ENCODE measurements at places on chromosomes 7 and 10.
A peak's percentile ranks its signal among the peaks of the same experiment; 100 is the strongest.

DNA sequence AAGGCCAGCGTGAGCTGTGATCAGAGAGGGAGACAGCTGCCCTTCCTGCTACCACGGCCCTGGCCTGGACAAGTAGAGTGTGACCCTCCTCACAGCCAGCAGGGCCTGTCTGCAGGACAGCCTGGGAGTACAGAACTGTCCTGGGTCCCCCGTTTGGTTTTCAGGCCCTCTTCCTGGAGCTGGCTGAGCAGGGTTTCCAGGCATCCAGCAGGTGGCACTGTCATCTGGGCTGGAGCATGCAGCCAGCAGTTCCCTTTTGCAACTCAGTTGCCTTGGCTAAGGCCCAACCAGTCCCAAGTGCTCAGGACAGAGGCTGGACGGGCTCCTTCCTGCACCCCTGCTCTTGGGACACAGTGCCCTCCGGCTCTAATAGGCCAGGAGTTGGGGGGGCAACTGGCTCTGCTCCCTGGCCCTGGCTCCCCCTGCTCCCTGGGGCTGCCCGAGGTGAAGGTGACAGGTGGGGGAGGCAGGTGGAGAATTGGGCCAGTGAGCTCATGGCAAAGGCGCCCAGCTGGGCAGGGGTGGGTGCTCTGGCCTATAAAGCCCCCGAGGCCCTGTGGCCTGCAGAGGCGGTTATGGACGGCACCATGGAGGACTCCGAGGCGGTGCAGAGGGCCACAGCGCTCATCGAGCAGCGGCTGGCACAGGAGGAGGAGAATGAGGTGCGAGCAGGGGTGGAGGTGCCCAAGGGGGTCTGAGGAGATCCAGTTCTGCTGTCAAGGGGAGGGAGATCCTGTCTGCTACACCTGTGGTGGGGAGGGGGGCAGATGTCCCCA lies at the start of gene ANKRD2:
TSS of gene ANKRD2 (plus strand) at position 566 of the 776 bp plus-strand sequence. CDS start at position 576, 10 bp downstream.
- H3K4me3 ChIP-seq: no peak within 1 kb of the TSS
- no peaks in the 10 kb centered on the region for H3K36me3 ChIP-seq
- H3K4me1 ChIP-seq: no peaks in the 10 kb centered on the region
- no peaks in the 10 kb centered on the region for H3K27me3 ChIP-seq
- H3K27ac ChIP-seq: no peak within 1 kb of the TSS

GRCh38 chr10:132326925-132327324 lies 5.1 kb upstream of the LRRC27 start:
- peak overlapping the region; percentile 44 for H3K27ac ChIP-seq
- peaks cover 49% of the 10 kb centered on the region for H3K4me1 ChIP-seq
- H3K4me3 ChIP-seq: no peak overlapping the region
- peaks cover under 1% of the 10 kb centered on the region for H3K27me3 ChIP-seq
- H3K36me3 ChIP-seq: peaks cover 41% of the 10 kb centered on the region
- peak; percentile 76 for DNase-seq

DNA sequence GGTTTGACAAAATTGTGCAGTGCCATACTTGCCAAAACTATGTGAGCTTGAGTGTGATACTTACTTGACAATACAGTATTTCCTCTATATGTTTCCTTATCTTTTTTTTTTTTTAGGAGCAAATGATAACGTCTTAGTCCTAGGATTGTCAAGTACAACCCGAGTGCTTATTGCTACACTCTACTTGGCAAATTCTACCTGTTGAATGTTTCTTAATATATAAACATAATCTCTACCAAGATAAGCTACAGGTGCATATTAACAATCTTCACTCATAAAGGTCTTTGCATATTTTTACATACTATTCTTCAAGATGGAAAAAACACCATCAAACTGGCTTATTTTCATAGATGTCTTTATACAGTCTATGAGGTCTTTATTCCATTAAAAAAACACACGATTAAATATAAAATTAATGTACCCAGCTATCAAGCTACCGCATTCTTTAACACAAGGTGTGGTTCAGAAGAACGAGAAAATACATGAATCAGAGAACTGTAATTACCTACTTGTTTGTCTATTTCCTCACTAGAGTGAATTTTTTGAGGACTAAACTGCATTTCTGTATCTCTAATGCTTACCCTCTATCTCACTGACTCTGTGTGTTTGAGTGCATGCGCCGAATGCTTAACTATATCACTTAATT lies 76.1 kb upstream of the PDSS1 start:
- peaks cover 7% of the 10 kb centered on the region for H3K4me1 ChIP-seq
- H3K27ac ChIP-seq: no peak overlapping the region
- H3K27me3 ChIP-seq: peaks cover 31% of the 10 kb centered on the region

GRCh38 chr7:33743594-33743993 lies 161.7 kb upstream of the BMPER start:
- no peak overlapping the region for H3K27ac ChIP-seq
- no peaks in the 10 kb centered on the region for H3K27me3 ChIP-seq
- no peaks in the 10 kb centered on the region for H3K36me3 ChIP-seq
- DNase-seq: no peak
- no peaks in the 10 kb centered on the region for H3K4me1 ChIP-seq
- no peak overlapping the region for H3K4me3 ChIP-seq

DNA sequence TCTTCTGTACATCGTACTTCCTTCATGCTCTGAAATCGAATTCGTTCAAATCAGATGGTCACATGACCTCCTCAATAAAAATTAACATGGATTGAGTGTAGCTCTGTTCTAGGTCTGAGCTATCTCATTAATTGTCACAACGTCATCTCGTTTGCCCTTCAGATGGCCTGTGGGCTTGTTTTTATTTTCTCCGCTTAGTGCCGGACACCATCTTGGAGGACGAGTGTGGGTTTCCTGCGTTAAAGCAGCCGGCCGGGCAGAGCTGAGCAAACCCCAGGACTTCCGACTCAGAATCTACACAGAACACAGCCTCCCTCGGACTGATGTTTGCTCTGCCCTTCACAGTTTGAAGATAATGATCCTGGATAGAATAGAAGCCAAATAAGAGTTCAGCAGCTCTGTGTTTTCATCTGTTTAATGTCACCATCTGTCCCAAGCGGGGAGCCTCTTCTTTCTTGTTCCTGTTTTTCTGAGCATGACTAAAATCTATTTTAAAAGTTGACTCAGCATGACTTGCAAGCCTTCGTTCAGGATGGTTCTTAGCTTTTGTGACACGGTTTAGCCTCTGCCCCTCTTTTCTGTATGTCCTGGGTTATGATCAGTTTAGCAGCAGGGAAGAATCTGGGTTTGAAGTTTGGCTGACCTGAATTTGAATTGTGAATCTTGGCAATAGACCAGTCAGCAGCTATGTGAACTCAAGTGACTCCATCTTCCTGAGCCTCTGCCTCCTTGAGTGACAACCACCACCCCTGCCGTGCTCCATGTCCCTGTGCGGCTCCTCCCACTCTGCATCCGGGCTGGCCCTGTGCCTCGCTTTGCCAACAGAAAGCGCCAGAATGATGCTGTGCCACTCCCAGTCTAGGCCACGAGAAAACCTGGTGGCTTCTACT lies 30.6 kb upstream of the GALNTL5 start:
- H3K27me3 ChIP-seq: peaks cover 23% of the 10 kb centered on the region
- no peaks in the 10 kb centered on the region for H3K36me3 ChIP-seq
- no peak overlapping the region for H3K4me3 ChIP-seq
- peak; percentile 56 for DNase-seq
- H3K27ac ChIP-seq: peak overlapping the region; percentile 76

- H3K27me3 ChIP-seq: no peaks in the 10 kb centered on the region
- H3K36me3 ChIP-seq: peaks cover 7% of the 10 kb centered on the region
- DNase-seq: no peak
Observed at GRCh38 chr7:111229916-111230315, 139.0 kb downstream of the LRRN3 start.

DNA sequence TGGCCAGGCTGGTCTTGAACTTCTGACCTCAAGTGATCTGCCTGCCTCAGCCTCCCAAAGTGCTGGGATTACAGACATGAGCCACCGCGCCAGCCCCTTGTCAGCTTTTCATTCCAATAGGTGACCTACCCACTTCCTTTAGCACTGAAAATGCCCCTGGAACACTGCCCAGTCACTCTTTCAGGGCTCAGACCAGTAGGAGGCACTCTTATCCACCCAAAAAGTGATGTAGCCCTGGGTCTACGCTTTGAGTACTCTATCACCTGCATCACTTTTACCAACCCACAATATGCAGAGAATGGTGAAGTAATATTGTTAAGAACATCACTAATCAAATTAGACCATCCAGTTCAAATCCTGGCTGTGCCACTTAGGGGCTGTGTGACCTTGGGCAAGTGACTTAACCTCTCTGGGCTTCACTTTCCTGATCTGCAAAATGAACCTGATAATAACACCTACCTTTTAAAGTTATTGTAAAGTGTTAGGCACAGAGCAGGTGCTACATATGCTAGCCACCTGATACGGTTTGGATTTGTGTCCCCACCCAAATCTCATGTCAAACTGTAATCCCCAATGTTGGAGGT lies 5.2 kb downstream of the CALN1 start:
- no peak overlapping the region for H3K4me3 ChIP-seq
- no peaks in the 10 kb centered on the region for H3K4me1 ChIP-seq
- no peaks in the 10 kb centered on the region for H3K27me3 ChIP-seq
- no peak for DNase-seq
- H3K27ac ChIP-seq: no peak overlapping the region
- H3K36me3 ChIP-seq: no peaks in the 10 kb centered on the region

- H3K27ac ChIP-seq: no peak overlapping the region
- H3K4me1 ChIP-seq: no peaks in the 10 kb centered on the region
- no peak overlapping the region for H3K4me3 ChIP-seq
- DNase-seq: no peak
- H3K27me3 ChIP-seq: peaks cover 20% of the 10 kb centered on the region
Observed at GRCh38 chr7:137804836-137805235, 41.9 kb downstream of the DGKI start.

GRCh38 chr7:104604706-104605105 lies 276.3 kb downstream of the LHFPL3 start:
- no peak for DNase-seq
- H3K27ac ChIP-seq: no peak overlapping the region
- H3K36me3 ChIP-seq: no peaks in the 10 kb centered on the region
- no peaks in the 10 kb centered on the region for H3K27me3 ChIP-seq
- no peaks in the 10 kb centered on the region for H3K4me1 ChIP-seq

GRCh38 chr7:31253532-31253931 lies 87.0 kb downstream of the NEUROD6 start:
- no peak for DNase-seq
- no peaks in the 10 kb centered on the region for H3K27me3 ChIP-seq
- no peaks in the 10 kb centered on the region for H3K36me3 ChIP-seq
- no peaks in the 10 kb centered on the region for H3K4me1 ChIP-seq
- no peak overlapping the region for H3K27ac ChIP-seq

DNA sequence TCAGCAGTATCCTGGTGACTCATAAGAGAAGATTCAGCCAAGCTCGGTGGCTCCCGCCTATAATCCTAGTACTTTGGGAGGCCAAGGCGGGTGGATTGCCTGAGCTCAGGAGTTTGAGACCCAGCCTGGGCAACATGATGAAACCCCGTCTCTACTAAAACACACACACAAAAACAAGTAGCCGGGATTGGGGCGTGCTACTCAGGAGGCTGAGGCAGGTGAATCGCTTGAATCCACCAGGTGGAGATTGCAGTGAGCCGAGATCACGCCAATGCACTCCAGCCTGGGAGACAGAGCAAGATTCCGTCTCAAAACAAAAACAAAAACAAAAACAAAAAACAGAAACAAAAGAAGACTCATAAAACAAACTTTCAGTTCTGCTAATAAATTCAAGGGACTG lies 551.1 kb upstream of the POT1 start:
- H3K4me3 ChIP-seq: no peak overlapping the region
- H3K36me3 ChIP-seq: no peaks in the 10 kb centered on the region
- no peak overlapping the region for H3K27ac ChIP-seq
- no peaks in the 10 kb centered on the region for H3K4me1 ChIP-seq
- no peaks in the 10 kb centered on the region for H3K27me3 ChIP-seq
- no peak for DNase-seq

GRCh38 chr7:71716690-71717089 lies 584.7 kb downstream of the GALNT17 start:
- H3K36me3 ChIP-seq: no peaks in the 10 kb centered on the region
- H3K4me3 ChIP-seq: no peak overlapping the region
- DNase-seq: no peak

- H3K27me3 ChIP-seq: no peaks in the 10 kb centered on the region
- H3K4me3 ChIP-seq: no peak overlapping the region
- peaks cover 1% of the 10 kb centered on the region for H3K36me3 ChIP-seq
- DNase-seq: no peak
- no peaks in the 10 kb centered on the region for H3K4me1 ChIP-seq
Observed at GRCh38 chr10:92965314-92965713, 95.3 kb upstream of the CYP26C1 start.

DNA sequence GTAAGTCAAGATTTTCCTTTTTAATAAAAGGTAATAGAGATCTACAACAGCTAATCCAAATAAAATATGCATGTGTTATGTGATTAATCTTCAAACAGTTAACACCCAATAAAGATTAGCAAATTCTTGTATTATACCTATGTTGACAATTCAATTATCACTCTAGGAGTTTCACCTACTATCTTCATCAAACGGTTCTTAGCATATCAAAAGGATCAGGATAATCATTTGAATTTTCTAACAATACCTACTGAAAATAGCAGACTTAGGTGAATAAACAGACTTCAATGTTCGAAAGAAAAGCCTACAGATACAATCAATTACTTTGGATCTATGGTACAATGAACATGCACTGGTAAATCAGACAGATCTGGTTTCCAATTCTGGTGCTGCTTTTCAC lies 268.3 kb downstream of the CACNA2D1 start:
- no peaks in the 10 kb centered on the region for H3K27me3 ChIP-seq
- no peaks in the 10 kb centered on the region for H3K4me1 ChIP-seq
- DNase-seq: no peak
- H3K27ac ChIP-seq: no peak overlapping the region
- H3K36me3 ChIP-seq: no peaks in the 10 kb centered on the region

GRCh38 chr10:99781734-99782429 lies 558 bp upstream of the ABCC2 start:
- DNase-seq: no peak
- H3K4me3 ChIP-seq: no peak overlapping the region
- H3K27ac ChIP-seq: no peak overlapping the region
- peaks cover 3% of the 10 kb centered on the region for H3K36me3 ChIP-seq

- peaks cover 79% of the 10 kb centered on the region for H3K36me3 ChIP-seq
- H3K27ac ChIP-seq: no peak overlapping the region
- no peak overlapping the region for H3K4me3 ChIP-seq
- no peaks in the 10 kb centered on the region for H3K27me3 ChIP-seq
- H3K4me1 ChIP-seq: peaks cover 21% of the 10 kb centered on the region
- DNase-seq: no peak
Observed at GRCh38 chr10:6460861-6461409, 119.1 kb downstream of the PRKCQ start.

GRCh38 chr10:96910488-96911395 lies 78.6 kb downstream of the LCOR start:
- H3K4me3 ChIP-seq: no peak overlapping the region
- H3K36me3 ChIP-seq: peaks cover 23% of the 10 kb centered on the region
- H3K27ac ChIP-seq: no peak overlapping the region
- peaks cover 23% of the 10 kb centered on the region for H3K4me1 ChIP-seq
- H3K27me3 ChIP-seq: no peaks in the 10 kb centered on the region
- no peak for DNase-seq

DNA sequence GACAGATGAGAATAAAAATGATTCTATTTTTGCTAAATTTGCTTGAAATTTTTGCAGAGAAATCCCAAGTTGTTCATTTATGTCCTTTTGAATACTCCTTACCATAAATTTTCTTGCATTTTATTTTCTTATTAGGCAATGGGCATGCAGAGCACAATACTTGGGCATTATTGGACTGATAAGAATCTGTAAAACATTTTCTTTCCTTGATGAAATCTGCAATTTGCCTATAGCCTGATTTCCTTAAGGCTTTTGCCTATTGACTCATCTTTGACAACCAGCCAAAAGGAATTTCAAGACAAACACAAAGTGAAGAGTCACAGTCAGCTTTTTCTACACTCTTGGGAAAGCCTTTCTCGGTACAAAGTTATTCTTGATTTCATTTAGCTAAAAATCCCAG lies 30.5 kb upstream of the GNAT3 start:
- H3K36me3 ChIP-seq: no peaks in the 10 kb centered on the region
- no peak overlapping the region for H3K27ac ChIP-seq
- H3K4me1 ChIP-seq: no peaks in the 10 kb centered on the region
- no peaks in the 10 kb centered on the region for H3K27me3 ChIP-seq
